ENCODE measurements at places on chromosomes 4 and X. TPM values are rescaled to one million over a fixed set of nuclear protein-coding genes. Genes with fewer than 3 reads are reported as not detected.
A peak's percentile ranks its signal among the peaks of the same experiment; 100 is the strongest.

Gene ARR3
- not detected for polyA plus RNA-seq

DNA sequence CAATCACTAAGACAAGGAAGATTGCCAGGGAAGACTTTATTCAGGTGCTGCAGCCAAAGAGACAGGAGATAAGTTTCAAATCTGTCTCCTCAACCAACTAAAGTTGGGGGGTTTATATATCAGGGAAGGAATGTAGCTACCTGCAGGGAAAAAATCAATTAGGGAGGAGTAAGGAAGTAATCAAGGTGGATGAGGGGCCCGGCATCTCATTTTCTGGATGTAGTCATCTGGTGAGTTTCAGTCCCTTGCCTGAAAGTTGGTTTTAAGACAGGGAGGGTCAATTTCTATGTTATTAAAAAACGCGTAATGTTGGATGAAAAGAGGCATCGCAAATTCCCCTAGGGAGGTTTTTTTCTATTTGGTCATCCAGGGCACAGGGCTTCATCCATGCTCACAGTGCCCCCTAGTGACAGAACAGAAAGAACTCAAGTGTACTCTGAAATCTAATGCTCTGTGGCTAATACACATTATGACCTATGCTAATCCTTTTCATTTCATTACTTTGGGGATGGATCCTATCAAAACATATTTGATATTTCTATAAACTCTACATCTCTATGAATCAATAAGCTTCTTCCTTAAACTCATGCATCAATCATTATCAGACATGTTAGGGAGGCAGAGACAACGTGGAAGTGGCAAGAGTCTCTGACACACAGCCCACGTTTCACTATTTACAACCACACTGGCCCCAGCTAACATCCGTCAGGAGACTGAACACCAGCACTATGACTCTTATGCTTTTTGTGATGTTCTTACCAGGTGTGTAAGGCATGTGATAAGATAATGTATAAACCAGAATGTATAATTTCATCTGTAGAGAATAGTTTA is 1577.0 kb upstream of the TENM3 start:
- peak; percentile 6 for DNase-seq

GRCh38 chr4:54669831-54670230 is 12.1 kb downstream of the KIT start:
- DNase-seq, result no peak

DNA sequence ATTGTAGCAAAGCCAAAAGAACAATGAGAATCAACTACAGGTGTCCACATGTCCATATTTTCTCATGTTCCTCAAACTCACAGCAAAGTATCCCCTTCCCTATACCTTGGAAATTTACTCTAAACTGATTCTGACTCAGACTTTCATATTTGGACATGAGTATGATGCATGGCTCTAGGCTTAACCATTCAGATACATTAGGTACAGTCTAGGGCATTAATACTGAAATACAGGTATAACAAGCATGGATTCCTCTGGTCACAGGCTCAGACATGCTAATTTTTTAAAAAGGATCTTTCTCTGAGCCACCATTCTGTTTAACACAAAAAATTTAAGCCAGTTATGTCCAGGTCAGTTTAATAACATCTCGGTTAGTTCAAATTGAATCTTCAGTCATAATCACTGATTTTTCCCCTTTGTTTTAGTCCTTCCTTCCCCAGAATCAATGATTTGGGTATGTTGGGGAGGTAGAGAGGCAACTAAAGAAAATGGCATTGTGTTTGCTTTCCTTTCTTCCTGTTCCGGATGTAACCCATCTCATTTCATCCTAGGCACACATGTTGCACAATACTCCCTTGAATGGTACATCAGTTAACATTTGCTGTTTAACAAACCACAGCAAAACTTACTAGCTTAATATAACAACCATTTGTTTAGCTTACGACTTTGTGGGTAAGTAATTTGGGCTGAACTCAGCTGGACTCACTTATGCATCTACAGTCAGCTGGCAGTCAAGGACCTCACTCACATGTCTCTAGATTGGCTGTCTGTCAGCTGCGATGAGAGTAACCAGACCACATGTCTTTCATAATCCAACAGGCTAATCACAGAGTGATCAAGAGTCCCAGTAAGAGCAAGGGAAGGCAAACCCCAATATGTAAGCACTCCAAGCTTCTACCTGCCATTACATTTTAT is 75.3 kb upstream of the GRIA3 start:
- DNase-seq, result no peak

GRCh38 chrX:40082447-40083119 is 15.2 kb downstream of the BCOR start:
- peak; percentile 38 for DNase-seq

- peak; percentile 9 for DNase-seq
These were observed 30.8 kb upstream of the VCX2 start for GRCh38 chrX:8201896-8202331.

DNA sequence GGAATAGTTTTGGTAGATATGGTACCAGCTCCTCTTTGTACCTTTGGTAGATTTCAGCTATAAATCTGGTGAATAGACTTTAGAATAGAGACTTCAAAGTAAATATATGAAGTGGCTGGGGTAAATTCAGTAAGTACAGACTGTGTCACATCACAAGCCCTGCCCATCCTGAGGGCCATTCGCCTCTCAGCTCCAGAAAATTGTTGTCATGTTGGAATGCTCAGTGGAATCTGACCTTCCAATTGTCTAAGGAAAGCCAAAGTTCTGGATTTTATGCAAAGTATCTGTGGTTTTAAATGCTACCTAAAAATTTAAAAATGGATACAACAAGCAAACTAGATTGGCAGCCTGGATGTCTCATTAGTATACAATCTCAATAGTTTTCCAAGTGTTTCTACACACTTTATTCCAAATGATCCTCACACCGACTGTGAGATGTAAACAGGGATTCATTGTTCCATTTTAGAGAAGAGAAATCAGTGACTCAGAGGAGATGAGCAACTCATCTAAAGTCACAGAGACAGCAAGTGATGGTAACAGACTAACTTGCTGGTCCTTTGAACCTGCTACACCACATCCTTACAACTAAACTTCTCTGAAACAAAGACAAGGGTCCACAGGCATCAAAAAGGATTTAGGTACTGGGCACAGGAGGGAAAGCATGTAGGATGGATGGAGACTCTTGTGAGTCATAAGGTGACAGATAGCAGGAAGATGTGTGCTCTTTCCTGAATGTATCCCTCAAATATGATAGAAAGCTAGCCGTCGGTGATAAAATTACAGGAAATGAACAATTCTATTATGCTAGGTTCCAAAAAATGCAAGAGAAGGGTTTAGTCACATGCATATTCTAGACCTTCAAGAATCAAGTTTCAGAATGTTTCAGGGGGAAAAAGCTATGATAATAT is 127.3 kb downstream of the ATP10D start:
- DNase-seq, result no peak

Gene MSANTD1
- 0.28 TPM for polyA plus RNA-seq

Gene APLN
- polyA plus RNA-seq, result 5.4 TPM

DNA sequence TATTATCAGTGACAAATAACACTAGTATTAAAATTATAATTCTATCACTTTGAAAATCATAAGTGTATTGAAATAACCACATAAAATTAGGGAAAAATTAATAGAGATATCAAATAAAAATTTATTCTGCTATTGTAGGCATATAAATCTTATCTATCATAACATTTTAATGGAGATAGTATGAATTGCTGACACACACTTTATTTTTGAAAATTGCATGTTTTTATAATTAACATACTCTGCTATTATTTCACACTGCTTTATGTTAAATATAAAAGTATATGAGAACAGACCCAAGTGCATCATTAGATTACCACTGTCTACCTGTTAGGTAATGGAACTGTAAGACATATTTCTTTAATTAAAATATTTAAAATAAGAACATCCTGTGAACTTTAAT is 2150.2 kb downstream of the ARAP2 start:
- DNase-seq, result no peak

All from heart right ventricle (tissue), 16 donors.